Stomach (tissue), 19 donors: ENCODE measurements at places on chromosomes 12 and 14.
A peak's percentile ranks its signal among the peaks of the same experiment; 100 is the strongest.

DNA sequence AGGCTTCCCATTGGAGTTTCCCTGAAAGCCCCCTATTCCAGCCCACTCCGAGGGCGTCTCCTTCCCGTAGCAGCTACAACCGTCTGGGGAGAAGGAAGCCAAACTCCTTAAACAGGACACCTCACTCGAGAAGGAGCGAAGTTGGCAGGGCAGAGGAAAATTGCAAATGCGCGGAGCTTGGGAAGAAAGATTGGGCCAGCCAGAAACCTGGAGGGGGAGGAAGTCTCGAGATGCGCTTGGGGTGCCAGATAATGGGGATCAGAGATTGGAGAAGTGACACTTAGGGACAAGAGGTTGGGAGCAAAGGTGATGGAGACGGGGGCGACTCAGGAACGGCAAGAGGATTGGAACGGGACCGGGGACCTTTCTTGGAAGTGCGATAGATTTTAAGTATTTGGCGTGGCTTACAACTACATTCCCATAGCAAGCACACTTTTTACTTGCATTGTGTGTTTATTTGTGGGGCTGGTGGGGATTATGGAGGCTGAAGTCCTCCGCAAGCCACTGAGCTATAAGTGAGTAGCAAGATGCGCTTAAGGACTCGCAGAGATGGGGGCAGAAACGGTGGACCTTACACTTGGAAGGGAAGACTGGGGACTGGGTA lies 926 bp downstream of the HRK start:
- no peak for DNase-seq

DNA sequence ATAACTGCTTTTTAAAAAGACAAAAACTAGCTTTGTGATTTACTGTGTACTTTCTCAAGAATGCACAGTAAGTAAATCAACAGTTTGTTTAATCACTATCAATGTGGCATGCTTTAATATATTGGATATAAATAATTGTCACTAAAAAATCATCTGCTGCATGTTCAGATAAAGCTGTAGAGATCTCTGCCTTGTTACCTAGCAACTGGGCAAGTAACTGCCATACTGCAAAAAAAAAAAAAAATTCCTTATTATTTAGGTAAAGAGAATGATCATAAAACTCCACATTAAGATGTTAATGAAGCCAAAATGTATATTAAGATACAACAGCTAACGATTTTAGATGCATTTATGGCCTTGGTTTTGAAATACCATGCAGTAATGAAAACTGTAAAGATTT lies 237.4 kb downstream of the APAF1 start:
- DNase-seq: no peak

GRCh38 chr14:64701660-64702059 lies 2.6 kb upstream of the PLEKHG3 start:
- no peak for DNase-seq

- no peak for DNase-seq
Measured at GRCh38 chr12:659090-659683, 4.1 kb downstream of the NINJ2 start.

GRCh38 chr12:13379531-13380188 lies 183.1 kb downstream of the EMP1 start:
- no peak for DNase-seq

GRCh38 chr12:5047094-5047493 lies 3.4 kb downstream of the KCNA5 start:
- DNase-seq: peak; percentile 35
